ENCODE measurements at places on chromosomes 11 and 22. TPM values are rescaled to one million over a fixed set of nuclear protein-coding genes. Genes with fewer than 3 reads are reported as not detected.

Gene LRRC4C
- 0.31 TPM for total RNA-seq

Gene DDTL
- not detected for total RNA-seq

Gene ZFP91
- total RNA-seq = 73.9 TPM

GRCh38 chr11:68353118-68353517, 40.7 kb downstream of the LRP5 start:
- no peak for DNase-seq

- no peak for DNase-seq
Observed at GRCh38 chr11:88814076-88814475, 251.7 kb downstream of the GRM5 start.

DNA sequence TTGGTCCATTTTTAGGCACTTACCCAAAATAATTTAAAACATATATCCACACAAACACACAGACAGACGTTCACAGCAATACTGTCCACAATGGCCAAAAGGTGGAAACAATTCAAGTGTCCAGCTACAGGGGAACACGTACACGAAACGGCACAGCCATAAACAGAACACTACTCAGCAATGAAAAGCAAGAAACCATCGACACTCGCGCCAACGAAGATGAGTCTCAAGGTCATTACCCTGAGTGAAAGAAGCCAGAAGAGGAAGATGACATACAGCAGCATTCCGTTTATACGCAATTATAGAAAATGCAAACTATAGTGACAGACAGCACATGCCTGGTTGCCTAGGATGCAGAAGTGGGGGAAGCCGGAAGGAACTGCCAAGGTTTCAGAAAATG, 13.4 kb upstream of the COMT start:
- no peak for DNase-seq
